ENCODE measurements at places on chromosomes 2 and 18.

GRCh38 chr2:122530814-122531213, 775.4 kb downstream of the TSN start:
- no peak for DNase-seq

DNA sequence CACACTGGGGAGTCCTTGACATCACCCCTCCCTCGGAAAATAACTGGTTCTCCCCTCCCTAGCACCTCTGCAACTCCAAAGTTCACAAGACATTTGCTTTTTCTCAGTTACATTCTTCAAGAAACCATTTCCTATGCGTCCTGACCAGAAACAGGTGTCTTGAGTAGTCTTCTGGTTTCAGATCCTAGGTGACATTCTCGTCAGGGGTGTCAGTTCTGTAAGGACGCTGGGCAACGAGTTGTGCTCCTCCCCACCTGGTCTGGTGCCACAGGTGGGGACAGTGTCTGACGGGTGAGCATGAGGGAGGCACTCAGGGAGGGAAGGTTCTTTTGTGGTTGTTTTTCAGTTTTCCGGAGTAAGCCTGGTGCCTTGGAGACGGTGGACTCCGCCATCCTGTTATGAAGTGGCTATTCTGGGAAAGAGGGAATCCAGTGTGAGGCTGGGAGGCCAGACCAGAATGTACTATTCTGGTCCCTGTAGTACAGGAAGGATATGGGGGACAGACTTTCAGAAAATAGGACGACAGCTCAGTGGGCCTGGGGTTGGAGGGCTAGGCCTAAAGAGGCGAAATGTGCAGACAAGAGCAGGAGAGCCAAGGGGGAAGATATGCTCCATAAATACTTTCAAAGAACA, 50.6 kb downstream of the EPAS1 start:
- no peak for DNase-seq

GRCh38 chr2:134669731-134670669, 48.8 kb downstream of the TMEM163 start:
- peak; percentile 17 for DNase-seq

DNA sequence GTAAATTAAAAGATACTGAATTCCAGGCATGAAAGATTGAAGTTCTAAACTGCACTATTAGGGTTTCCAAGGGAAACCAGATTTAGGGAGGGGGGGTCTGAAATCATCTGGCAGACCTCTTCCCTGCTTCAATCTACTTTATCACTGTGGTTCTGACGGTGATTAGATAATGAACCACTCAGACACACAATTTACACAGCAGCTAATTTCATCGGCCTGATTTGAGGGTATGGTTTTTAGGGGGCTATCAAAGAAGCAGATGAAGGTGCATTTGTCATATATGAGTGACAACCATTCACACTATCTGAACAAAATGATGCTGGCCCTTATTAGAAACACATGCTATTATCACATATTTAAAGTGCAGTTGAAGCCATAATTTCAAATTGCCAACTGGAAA, 106.0 kb downstream of the OLA1 start:
- DNase-seq, result no peak

DNA sequence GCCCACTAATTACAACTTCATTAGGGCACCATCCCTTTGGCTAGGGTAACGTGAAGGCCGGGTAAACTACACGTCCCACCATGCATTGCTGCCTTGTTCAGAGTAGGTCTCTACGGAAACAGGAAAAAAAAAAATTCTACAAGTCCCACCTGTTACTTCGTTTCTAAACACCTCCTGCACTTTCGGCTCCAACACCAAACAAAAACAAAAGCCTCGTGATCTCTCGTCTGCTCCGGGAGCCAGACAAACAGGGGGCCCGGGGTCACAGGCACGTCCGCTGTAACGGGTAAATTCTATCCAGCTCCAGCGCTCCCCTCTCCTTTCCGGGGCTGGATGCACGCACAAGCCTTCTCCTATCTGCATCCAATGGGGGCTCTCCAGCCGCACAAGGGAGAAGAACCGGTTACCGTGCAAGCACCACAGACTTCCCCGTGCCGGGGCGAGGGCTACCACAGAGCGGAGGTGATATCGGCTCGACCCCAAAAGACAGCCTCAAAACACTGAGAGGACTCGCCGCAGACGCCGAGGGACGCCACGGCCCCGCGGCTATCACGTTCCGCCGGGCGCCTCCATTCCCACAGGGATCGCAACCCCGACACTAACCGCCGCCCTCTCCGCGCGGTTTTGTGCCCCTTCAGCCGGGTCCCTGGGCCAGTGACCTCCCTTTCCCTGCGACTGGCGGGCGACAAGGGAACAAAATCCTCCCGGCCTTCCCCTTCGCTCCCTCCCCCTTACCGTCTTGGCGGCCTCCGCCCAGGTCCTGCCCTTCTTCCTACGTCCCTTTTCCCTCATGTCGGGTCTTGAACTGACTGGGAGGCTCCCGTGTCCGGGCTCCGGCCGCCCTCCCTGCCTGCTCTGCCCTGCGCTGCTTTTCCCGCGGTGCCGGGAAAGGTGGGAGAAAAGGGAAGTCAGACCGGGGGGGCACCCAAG, 591 bp downstream of the ASXL2 start:
- DNase-seq, result peak; percentile 46

DNA sequence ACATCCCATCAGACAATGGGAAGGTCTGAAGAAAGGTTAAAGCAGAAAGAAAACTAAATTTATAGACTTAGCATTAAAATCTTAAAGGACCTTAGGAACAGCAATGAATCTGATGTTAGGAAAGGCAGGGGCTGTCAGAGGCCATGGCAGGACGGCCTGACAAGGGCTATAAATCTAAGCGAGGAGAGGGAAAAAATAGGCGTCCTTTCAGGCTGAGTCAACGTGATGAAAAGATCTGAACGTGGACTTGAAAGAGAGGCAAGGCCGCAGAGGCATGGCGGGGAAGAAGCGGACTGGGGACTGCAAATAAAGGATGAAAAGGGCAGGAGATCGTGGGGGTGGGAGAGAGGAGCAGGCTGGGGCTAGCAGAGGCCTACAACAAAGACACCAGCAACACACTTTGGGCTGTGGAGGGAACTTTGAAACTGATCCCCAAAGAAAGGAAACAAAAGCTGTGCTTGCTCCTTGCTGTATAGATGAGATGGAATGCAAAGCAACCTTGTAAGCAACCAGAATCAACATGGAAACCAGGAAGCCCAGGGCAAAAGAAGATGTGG, 145.6 kb downstream of the NRP2 start:
- no peak for DNase-seq

- DNase-seq, result no peak
Observed at GRCh38 chr2:142822190-142822589, 55.3 kb upstream of the KYNU start.

DNA sequence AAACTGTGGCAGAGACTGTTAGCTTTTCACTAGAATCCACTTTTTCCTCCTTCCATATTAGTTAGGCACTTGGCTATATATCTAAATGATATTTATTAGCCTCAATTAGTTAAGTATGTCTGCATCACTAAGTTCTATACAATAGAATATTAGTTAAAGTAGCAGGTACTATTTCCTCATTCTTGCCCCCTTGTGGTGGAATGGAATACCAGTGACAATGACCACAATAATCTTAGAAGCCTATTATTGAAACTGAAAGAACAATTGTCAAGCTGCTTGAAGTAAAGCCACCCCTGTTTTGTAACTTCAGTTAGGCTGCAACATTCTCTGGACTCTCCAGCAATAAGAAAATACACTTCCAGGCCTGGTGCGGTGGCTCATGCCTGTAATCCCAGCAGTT, 476.3 kb upstream of the VWC2L start:
- DNase-seq, result no peak

DNA sequence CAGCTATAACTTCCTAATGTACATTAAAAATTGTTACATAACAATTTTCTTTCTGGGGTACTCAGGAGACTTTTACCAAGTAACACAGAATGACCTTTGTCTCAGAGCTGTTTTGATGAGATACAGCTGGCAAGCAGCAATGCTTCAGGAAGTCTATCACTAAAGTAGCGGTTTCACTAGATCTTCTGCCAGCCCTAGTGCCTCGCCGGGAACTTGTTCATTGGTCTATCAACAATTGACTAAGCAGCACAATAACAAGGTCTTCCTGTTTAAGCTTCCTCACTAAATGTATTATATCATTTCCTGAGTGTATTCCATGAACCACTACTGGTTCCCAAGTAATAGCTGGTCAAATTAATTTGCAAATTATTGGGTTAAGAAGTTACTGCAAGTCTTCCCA, 69.2 kb downstream of the TRIP12 start:
- no peak for DNase-seq

DNA sequence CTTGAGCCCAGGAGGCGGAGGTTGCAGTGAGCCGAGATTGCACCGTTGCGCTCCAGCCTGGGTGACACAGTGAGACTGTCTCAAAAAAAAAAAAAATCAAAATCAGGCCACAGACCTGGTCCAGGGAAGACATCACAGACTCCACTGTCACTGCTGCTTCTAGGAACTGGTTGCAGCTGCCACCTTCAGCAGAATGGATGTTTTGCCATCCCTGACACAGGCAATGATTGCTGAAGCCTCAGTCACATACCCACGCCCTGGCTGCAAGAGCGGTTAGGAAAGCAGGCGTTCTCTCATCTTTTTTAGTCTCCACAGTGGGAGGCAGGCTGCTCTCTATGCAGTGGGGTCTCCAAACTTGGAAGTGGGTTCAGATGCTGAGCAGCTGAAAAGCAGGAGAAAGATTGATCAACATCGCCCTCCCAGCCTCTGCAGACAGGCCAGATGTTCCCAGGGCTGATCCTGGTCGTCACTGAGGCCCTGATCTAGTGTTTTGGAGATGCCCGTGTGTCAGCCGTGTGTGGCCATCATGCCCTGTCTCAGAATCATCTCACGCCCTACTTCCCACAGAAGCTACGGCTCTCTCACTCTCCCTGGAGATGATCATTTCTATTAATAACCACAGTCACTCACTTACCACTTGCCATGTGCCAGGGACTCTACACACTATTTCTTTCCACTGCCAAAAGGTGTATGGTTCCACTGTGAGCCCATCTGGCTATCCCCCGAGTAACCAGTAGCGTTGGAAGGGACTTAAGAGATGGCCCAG, 91.8 kb downstream of the PLB1 start:
- no peak for DNase-seq

- DNase-seq, result no peak
Observed at GRCh38 chr2:3585261-3586109, 9.4 kb upstream of the COLEC11 start.

GRCh38 chr2:47569658-47570475, 166.9 kb downstream of the MSH2 start:
- peak; percentile 31 for DNase-seq

GRCh38 chr2:20052229-20052851, 912 bp upstream of the LAPTM4A start:
- no peak for DNase-seq

GRCh38 chr18:38466426-38466825, 900.8 kb upstream of the CELF4 start:
- no peak for DNase-seq

- no peak for DNase-seq
Observed at GRCh38 chr2:230564805-230565779, 147.6 kb upstream of the CAB39 start.

DNA sequence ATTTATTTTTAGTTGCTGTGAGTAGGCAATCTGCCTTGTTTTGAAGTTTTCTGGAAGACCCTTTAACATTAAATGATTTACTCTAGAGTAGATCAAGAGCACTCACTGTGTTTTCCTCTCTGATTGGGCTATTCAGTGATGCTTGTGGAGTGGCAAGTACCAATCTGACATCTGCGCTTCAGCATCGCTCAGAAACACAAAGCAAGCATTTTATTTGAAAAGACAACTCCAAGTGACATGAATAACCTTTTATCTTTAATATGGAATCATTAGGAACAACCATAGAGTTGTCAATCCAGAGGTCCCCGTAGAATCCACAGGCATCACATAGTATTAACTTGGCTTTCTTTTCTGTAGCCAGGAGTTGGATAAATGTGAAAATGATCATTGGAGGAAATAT, 114.7 kb downstream of the CPS1 start:
- no peak for DNase-seq

GRCh38 chr2:160635488-160635887, 141.9 kb upstream of the RBMS1 start:
- no peak for DNase-seq

GRCh38 chr18:37321582-37322491, 243.8 kb downstream of the CELF4 start:
- DNase-seq, result peak; percentile 12

GRCh38 chr2:203870941-203871340, 3.4 kb downstream of the CTLA4 start:
- DNase-seq, result no peak

- DNase-seq, result no peak
Observed at GRCh38 chr18:3321133-3321812, 59.3 kb downstream of the MYL12B start.

GRCh38 chr2:176455816-176456291, 186.6 kb downstream of the MTX2 start:
- peak; percentile 22 for DNase-seq

- DNase-seq, result no peak
Observed at GRCh38 chr2:25032901-25033300, 9.0 kb upstream of the EFR3B start.

- DNase-seq, result no peak
Observed at GRCh38 chr18:42340423-42341009, 385.5 kb downstream of the PIK3C3 start.

GRCh38 chr2:108367561-108368175, 10.1 kb upstream of the SULT1C4 start:
- DNase-seq, result no peak

DNA sequence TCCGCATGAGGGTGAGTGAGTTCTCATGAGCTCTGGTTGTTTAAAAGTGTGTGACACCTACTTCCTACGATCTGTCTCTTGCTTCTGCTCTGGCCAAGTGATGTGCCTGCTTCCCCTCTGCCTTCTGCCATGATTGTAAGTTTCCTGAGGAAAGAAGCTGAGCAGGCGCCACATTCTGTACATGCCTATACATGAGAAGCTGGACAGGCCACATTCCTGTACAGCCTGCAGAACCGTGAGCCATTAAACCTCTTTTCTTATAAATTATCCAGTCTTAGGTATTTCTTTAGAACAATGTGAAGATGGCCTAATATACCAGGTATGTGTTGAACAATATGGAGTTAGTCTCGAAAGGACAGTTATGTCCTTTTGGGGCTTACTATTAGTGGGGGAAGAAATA, 281.0 kb downstream of the ALK start:
- no peak for DNase-seq

GRCh38 chr2:8252997-8253694, 428.7 kb upstream of the ID2 start:
- DNase-seq, result peak; percentile 92

GRCh38 chr2:218371983-218372350, 10.1 kb upstream of the SLC11A1 start:
- no peak for DNase-seq

- no peak for DNase-seq
Observed at GRCh38 chr18:12310762-12311161, 2.7 kb downstream of the TUBB6 start.

GRCh38 chr2:80062298-80062697, 242.3 kb downstream of the LRRTM1 start:
- DNase-seq, result no peak

- no peak for DNase-seq
Observed at GRCh38 chr2:115364093-115364492, 921.7 kb downstream of the DPP10 start.

DNA sequence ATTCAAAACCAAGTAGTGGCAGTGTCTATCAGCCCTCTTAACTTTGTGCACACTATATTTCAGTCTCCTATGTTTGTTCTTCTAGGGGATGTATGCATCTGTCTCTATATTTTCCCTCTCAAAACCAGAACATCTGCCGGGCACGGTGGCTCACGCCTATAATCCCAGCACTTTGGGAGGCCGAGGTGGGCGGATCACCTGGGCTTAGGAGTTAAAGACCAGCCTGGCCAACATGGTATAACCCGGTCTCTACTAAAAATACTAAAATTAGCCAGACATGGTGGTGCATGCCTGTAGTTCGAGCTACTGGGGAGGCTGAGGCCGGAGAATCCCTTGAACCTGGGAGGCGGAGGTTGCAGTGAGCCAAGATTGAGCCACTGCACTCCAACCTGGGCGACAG, 9.9 kb upstream of the GAREM2 start:
- no peak for DNase-seq

Measured in NCI-H510A (cell line).